ENCODE measurements at places on chromosomes 13 and 19.
A peak's percentile ranks its signal among the peaks of the same experiment; 100 is the strongest.

- no peak for DNase-seq
These were observed 33.6 kb upstream of the FFAR2 start for GRCh38 chr19:35414442-35414841.

GRCh38 chr13:44801990-44802389 lies 187.3 kb downstream of the NUFIP1 start:
- DNase-seq: no peak

DNA sequence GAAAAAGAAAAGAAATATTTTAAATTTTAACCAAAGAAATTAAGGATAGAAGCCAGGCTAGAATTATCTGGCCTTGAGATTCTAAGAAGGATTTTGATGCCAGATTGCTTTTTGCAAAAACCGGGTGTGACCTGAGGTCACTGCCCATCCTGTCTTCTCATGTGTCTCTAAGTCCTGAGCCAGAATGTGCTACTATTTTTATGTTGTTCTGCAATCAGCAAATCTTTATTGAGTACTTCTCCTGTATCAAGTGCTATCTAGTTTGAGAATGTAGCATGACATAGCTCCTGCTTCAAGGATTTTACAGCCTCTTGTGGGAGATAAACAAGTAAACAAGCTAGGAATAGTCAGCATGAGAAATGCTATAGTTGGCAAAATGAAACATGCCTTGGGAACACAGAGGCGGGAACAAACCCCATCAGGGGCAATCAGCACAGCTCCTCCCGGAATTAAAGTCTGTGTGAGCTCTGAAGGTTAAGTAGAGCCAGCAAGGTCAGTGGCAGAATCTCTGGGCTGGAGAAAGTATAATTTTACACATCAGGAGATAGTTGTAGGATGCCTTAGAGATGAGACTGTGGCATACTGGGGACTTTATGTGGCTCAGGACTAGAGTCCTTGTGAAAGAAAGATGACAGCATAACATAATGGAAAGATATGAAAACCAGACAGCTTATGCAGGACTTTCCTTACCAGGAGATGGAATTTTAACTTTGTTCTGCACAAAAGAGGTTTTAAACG lies 899.5 kb upstream of the SLC10A2 start:
- no peak for DNase-seq

DNA sequence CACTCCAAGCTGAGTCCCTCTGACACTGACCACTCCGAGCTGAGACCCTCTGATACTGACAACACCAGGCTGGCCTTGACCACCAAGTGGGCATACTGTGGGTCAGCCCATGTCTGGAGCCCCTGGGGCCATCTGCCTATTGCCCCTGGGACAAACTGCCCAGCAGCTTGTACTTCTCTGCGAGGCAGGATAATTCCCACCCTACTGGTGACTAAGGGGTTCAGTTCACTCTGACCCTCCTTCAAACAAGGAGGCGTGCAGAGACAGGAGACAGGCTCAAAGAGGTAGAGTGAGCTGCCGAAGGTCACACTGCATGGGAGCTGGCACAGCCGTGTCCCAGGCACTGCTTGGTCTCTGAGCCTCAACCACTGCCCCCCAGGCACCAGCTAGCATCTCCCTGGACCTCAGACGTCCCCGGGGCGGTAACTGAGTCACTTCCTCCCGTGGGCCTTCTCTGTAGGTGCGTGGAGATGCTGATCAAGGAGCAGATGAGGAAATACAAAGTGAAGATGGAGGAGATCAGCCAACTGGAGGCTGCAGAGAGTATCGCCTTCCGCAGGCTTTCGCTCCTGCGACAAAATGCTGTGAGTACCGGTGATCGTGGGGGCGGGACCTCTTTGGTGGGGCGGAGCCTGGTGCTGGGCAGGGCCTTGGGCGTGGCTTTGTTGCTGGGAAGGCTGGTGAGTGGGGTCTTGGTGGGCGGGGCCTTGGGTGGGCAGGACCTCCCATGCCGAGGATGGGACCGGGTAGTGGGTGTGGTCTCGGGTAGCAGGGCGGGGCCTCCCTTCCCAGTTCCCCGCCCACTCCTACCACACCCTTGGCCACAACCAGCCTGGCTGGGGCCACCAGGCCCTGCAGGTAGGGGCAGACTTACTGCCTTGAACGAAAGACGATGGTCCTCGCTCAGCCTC lies 5.8 kb upstream of the USE1 start:
- DNase-seq: no peak

DNA sequence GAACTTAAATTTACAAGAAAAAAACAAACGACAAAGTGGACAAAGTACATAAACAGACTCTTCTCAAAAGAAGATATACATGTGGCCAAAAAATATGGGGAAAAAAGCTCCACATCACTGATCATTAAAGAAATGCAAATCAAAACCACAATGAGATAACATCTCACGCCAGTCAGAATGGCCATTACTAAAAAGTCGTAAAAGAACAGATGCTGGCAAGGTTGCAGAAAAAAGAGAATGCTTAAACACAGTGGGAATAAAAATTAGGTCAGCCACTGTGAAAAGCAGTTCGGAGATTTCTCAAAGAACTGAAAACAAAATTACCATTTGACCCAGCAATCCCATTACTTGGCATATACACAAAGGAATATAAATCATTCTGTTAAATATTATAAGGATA lies 132.7 kb downstream of the UGGT2 start:
- no peak for DNase-seq

- DNase-seq: peak; percentile 86
These were observed 420 bp downstream of the ECH1 start for GRCh38 chr19:38831142-38831605.

- no peak for DNase-seq
These were observed 1819.5 kb downstream of the SLITRK5 start for GRCh38 chr13:89490661-89491060.

DNA sequence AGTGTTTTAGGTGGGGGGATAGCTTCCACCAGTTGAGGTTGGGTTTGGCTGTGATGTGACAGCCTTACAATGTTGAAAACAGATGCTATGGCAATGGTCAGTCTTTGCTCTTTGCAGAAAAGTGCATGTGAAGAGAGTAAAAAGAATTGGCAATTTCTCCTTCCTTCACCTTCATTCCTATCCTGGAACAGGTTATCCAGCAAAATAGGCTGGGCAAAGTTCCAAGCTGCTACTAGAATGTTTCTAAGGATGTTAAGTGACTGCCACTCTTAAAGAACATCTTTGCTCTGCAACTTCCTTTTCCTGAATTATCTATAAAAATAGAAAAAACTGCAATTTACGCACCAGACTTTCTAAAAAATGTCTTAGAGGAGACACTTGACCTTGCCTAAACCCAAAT lies 50.1 kb upstream of the MYCBP2 start:
- no peak for DNase-seq

- DNase-seq: no peak
These were observed 700.2 kb upstream of the PCDH20 start for GRCh38 chr13:62115831-62116230.

GRCh38 chr13:109700176-109700575 lies 86.2 kb downstream of the IRS2 start:
- DNase-seq: no peak

DNA sequence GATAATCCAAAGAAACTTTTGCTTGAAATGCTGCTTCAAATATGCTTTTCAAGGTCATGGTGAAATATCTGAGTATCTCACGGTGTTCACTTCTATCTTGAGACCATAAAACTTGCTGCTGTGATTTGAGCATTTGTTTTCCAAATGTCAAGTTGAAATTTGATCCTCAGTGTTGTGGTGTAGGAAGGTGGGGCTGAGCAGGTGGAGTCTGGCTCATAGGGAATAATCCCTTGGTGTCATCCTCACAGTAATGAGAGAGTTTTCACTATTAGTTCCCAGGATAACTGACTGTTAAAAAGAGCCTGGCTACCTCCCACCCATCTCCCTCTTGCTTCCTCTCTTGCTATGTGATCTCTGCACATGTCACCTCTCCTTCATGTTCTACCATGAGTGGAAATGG lies 858.0 kb upstream of the SLITRK5 start:
- DNase-seq: no peak

- no peak for DNase-seq
These were observed 120.9 kb downstream of the NUFIP1 start for GRCh38 chr13:44868397-44868796.

DNA sequence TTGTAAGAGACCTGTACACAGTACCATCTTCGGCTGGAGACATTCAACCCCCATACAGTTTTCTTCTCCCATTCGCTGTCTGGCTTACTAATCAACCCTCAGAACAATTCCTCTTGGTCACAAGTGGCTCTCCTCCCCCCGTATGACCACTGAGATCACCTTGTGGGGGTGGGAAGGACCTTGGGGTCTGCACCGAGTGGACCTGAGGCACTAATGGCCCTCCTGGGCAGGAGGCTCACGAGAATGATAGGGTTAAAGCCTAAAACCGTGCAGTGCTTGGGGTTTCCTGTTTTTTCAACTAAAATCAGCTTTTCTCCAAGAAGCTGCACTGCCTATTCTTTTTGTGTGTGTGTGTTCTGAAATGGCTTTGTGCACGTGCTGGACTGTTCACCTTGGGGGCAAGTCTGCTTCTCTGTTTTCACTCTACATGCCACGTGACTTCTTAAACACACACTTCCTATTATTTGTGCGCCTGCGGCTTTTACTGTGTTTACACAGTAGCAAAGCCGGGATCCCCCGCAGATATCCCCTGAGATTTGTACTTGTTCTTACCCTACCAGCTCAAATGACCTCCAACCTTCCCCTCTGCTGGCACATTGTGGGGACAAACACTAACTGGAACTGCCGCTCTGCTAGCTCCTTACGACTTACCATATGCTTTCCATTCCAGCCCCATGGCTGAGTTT lies 12.3 kb downstream of the RBM26 start:
- DNase-seq: no peak

- DNase-seq: peak; percentile 80
These were observed 1.1 kb upstream of the ERF start for GRCh38 chr19:42255766-42256745.

DNA sequence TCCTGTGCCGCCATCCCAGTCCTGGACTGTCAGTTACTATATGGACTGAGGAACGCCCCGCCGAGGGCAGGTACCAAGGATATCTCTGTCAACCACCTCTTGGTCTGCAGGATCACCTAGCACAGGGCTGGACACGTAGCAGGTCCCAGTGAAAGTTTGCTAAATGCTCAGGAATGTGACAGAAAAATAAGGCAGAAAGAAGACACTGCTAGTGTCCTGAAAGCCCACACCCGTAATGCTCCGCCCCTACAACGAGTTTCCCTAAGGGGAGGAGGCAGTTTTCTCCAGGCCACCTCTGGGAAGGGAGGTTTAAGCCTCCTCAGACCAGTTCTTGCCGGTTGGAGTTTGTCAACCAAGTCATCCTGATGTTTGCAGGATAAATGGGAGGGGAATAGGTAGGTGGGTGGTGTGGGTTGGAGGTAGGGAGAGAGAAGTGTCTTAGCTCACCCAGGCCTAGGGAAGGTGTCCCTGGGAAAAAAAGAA lies 1.7 kb upstream of the SERTAD3 start:
- DNase-seq: no peak

DNA sequence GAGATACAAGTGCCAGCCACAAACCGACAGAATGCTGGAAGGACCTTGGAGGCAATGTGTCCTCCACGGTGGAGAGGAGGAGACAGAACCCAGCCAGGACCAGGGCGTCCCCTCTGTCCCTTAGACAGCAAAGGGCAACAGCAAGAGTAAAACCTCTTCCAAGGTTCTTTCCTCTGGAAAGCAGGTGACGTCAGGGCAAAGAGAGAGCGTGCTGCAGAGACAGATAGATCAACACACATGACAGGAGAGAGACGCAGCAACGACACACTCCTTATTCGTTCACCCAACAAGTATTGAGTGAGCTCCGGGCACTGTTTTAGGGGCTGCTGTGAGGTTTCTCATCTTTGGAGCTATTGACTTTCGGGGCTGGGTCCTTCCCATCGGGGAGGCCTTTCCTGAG lies 1.3 kb upstream of the GALP start:
- DNase-seq: no peak

- DNase-seq: no peak
These were observed 14.8 kb downstream of the ARL11 start for GRCh38 chr13:49643035-49643646.

DNA sequence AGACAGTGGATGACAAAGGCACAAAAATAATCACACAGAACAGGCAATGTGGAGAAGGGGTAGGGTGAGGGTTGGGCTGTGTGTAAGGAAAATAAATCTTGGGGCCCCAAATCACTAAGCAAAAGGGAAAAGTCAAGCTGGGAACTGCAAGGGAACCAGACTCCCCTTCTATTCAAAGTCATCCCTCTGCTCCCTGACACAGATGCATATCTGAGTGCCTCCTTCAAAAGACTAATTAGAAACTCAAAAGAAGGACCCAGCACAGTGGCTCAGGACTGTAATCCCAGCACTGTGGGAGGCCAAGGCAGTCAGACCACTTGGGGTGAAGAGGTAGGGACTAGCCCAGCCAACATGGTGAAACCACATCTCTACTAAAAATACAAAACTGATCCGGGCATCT lies 18.3 kb downstream of the ZNF611 start:
- DNase-seq: no peak

DNA sequence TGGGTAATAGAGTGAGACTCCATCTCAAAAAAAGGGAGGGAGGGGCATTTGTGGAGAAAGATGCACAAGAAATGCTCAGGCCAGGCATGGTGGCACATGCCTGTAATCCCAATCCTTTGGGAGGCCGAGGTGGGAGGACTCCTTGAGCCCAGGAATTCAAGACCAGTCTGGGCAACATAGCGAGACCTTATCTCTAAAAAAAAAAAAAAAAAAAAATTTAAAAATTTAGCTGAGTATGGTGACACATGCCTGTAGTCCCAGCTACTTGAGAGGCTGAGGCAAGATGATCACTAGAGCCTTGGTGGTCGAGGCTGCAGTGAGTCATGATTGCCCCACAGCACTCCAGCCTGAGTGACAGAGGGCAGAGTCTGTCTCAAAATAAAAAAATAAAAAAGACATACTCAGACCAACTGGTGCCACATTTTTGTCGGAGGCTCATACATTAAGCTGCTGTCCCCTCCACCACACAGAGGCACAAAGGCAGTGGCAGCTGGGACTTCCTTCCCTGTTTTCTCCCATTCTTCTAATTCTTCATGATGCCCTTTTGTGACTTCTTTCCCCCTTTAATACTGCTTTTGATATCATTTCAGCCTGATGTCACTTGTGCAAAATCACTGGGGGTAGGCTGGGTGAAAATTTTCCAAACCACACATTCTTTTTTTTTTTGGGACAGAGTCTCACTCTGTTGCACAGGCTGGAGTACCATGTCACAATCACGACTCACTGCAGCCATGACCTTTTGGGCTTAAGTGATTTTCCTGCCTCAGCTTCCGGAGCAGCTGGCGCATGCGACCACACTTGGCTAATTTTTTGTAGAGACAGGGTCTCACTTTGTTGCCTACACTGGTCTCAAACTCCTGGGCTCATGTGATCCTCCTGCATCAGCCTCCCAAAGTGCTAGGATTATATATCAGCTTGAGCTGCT lies 26.8 kb upstream of the CXCL17 start:
- DNase-seq: no peak

DNA sequence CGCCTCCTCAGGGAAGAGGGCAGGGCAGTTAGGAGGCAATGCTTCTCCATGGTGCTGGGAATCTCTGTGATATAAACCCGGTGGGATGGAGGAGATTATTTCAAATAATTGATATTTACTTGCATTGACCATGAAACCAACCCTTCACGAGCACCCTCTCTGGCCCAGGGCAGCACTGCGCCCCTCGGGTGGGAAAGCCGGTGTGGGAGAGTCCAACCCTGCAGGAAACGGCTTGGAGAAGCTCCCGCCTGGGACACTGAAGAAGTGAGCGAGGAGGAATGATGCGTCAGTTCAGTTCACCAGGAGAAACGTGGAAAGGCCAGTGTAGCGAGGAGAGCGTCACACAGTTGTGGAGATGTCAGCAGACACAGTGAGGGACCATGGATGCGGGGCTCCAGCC lies 99.9 kb downstream of the COL4A2 start:
- no peak for DNase-seq

- DNase-seq: no peak
These were observed 53.5 kb upstream of the OLFM4 start for GRCh38 chr13:52975161-52975560.

All from pancreas (tissue), 10 donors.